SK-N-SH (cell line): ENCODE measurements at places on chromosomes 16 and 17.
A peak's percentile ranks its signal among the peaks of the same experiment; 100 is the strongest.

- DNase-seq, result peak; percentile 58
These were observed 34.0 kb downstream of the PGS1 start for GRCh38 chr17:78412403-78412802.

DNA sequence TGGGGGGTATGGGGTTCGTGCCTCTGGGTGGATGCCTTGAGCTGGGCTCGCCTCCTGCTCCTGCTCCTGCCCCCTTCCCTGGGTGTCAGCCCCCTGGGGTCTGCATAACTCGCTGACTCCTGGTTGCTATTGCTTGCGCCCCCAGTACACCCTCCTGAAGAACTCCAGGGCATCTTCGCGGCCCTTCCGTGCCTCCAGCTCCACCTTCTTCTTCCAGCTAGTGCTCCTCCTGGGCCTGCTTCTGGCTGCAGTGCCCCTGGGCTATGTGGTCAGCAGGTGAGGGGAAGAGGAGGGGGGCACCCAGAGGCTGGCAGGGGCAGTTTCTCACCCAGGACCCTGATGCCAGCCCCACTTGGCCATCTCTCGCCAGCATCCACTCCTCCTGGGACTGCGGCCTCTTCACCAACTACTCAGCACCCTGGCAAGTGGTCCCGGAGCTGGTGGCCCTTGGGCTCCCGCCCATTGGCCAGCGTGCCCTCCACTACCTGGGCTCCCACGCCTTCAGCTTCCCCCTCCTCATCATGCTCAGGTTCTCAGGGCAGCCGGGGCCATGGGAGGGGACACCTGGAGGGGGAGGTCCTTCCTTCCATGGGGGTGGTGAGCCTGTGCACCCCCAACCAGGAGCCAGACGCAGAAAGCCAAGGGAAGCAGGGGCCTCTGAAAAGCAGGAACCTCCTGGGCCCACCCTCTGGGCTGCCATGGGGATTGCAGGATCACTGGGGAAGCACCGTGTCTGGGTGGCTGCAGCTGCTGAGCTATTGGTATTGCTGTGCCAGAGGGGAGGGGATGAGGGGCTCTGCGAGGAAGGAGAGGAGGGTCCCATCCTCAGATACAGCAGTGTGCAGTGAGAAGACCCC is 7.8 kb upstream of the C17orf99 start:
- no peak for DNase-seq

DNA sequence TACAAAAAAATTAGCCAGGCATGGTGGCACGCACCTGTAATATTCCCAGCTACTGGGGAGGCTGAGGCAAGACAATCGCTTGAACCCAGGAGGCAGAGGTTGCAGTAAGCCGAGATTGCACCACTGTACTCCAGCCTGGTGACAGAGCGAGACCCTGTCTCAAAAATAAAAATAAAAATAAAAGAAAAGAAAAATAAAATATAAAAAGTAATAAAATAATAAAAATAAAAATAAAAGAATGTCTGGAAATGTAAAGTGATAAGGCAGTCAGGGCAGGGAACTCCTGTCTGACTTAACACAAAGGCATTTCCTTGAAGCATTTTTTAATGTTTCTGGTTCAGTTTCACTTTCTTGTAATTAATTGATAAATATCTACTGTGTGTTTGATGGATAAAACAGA is 34.7 kb upstream of the DNAJA2 start:
- no peak for DNase-seq

DNA sequence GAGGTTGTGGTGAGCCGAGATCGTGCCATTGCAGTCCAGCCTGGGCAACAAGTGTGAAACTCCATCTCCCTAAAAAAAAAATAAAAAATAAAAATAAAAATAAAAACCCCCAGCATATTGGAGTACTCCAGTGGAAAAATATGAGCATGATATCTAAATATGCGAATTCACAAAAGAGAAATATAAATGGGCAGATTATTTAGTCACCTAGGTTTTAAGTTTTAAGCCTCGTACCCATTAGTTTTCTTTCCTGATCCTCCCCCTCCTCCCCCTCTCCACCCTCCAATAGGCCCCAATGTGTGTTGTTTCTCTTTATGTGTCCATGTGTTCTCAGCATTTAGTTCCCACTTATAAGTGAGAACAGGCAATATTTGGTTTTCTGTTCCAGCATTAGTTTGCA is 62.3 kb downstream of the GP2 start:
- no peak for DNase-seq

- no peak for DNase-seq
These were observed 5.7 kb downstream of the POLR3E start for GRCh38 chr16:22302776-22303363.

DNA sequence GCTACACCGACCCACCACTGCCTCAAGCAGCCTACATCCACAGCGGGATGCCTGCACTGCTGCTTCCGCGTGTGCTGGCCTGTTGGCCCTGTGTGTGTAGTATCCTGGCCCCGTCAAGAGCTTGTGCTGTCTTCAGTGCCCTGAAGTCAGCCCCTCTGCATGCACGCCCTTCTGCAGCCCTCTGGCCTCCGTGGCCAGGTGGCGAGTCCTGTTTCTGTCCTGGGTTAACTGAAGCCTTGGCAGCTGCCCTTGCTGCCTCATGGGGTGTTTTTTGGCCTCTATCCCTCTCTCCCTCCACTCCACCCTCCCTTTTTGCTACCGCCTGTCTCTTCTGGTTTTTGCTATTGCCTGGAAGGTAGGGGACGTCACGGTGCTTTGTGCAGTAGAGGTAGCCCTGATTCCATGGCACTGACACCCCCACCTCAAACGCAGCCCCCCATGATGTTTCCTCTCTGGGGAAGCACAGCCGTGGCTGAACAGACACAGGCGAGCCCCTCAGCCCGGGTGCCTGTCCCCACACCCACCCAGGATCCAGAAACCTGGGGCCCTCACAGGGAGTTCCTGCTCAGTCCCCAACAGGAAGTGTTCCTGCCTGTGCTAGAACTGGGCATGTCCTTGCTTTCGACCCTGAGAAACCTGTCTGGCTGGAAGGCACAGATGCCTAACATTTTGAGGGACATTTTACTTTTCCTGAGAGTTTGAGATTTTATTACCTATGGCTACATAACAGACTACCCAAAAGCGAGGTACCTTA is 18.8 kb upstream of the AMZ2 start:
- DNase-seq, result no peak

GRCh38 chr17:81398176-81398831 is 3.0 kb downstream of the BAHCC1 start:
- DNase-seq, result peak; percentile 68

GRCh38 chr17:68501074-68501473 is 11.2 kb upstream of the PRKAR1A start:
- no peak for DNase-seq

DNA sequence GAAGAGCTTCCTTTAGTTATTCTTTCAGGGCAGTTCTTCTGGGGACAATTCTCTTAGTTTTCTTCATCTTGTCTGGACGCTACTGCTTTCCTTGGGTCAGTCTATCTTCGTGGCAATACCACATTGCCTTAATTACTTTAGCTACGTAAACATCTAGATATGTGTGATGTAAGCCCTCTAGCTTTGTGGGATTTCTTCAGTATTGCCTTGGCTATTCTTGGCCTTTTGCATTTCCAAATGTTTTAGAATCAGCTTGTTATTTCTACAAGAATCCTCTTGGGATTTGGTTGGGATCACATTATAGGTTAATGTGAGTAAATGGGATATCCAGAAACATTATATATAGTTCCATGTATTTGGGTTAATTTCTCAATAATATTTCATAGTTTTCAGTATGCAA is 9.0 kb upstream of the ST6GALNAC2 start:
- DNase-seq, result no peak

DNA sequence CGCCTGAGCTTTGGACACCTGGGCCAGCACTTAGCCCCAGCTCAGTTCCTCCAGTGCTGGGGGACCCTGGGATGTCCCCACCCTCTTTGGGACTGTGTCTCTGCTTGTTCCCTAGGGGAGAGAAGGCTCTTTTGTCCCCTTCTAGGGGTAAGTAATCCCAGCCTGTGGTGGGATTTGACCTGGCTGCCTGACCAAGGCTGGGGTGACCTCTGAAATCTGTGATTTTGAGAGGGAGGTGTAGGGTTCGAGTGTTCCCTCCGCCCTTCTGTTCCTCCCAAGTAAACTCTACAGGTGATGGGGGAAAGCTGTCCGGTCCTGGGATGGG is 593 bp downstream of the TMEM92 start:
- no peak for DNase-seq

GRCh38 chr17:48037036-48037837 is at the start of gene COPZ2:
COPZ2 (minus strand) TSS chr17:48037797; CDS start chr17:48037777, 20 bp downstream.
- peak; percentile 85 for DNase-seq

DNA sequence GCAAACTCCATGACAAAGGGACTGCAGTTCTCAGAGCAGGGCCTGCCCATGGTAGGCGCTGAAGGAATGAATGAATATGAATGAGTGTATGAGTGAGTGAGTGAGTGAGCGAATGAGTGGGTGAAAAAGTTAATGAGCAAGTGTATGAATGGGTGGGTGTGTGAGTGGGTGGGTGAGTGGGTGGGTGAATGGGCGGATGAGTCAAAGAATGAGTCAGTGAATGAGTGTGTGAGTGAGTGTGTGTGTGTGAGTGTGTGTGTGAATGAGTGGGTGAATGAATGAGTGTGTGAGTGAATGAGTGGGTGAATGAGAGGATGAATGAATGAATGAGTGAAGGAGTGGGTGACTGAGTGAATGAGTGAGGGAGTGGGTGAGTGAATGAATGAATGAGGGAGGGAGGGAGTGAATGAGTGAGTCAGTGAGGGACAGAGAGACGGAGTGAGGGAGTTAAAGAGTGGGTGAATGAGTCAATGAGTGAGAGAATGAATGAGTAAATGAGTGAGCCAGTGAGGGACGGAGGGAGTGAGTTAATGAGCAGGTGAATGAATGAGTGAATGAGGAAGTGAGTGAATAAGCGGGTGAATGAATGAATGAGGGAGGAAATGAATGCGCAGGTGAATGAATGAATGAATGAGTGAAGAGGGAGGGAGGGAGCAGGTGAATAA is 11.1 kb upstream of the CHMP6 start:
- DNase-seq, result no peak

- no peak for DNase-seq
These were observed 5.6 kb upstream of the CDK5R1 start for GRCh38 chr17:32481193-32481592.

DNA sequence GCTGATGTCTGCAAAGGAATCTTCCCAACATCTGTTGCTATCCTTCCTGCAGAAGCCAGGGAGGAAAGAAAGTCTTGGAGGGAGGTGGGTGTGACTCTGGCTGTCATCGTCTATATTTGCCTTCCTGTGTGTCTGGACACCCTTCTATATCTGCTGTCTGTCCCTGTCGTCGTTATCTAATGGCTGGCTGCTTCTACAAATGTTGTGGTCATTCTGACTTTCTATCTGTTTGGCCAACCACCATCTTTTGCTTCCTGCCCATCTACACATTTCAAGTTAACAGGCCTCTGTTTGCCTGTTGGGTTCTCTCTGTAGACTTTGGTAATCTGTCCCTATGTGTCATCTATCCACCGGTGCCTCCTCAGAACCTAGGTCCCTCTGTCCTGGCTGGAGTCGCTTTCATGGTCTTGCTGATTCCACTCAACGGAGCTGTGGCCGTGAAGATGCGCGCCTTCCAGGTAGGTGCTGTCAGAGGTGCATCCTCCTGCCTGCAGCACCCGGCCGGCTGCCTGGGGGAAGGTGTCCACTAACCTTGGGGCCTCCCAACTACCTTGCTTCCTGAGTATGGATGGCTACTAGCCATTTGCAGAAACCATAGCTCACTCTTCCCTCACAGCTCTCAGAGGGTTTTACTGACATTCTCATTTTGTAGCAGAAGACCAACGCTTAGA is 30.2 kb downstream of the ABCC3 start:
- DNase-seq, result no peak

GRCh38 chr17:37312137-37312923 is 63.5 kb upstream of the C17orf78 start:
- no peak for DNase-seq

GRCh38 chr16:17275076-17276009 is 195.4 kb downstream of the XYLT1 start:
- no peak for DNase-seq

- DNase-seq, result no peak
These were observed 165.4 kb downstream of the AIPL1 start for GRCh38 chr17:6269478-6269877.

DNA sequence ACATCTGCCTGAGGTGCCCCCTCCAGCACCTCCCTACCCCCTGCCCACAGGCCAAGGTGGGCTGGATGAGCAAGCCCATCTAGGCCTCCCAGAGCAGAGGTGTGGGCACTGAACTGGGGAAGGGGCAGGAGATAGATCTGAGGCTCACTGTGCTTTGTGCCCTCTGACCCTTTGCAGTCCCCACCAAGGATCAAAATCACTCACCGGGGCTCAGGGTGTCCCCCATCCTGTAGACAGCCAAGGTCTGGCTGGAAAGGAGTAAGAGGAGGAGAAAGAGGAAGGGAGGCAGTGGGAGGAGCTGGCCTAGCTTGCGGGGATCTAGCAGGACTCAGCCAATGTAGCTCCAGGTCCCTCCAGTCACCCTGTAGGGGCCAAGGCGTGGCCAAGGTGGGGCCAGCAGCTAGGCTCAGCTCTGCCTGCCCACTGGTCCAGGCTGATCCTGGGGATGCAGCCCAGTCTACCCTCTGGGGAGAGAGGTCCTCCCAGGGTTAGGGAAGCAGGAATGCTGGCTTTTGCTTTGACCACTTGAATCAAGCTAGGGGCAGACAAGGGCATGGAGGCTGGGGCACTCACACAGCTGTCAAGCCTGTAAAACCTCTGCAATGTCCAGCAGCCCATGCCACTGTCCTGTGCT is 1.8 kb downstream of the SLC12A4 start:
- DNase-seq, result no peak

DNA sequence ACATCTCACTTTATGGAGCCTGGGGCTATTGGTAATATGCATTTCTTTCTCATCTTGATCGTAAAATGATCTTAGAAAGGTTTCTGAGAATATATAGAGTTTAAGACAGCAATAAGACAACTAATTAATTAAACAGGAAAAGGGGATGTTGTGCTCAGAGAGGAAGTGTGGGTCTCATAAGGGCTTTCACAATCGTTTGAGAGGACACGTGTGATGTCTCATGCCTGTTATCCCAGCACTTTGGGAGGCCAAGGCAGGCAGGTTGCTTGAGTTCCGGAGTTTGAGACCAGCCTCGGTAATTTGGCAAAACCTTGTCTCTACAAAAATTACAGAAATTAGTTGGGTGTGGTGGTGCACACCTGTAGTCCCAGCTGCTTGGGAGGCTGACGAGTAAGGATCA is 295.6 kb downstream of the WWOX start:
- DNase-seq, result no peak

GRCh38 chr17:38469875-38470274 is 41.6 kb downstream of the ARHGAP23 start:
- no peak for DNase-seq

DNA sequence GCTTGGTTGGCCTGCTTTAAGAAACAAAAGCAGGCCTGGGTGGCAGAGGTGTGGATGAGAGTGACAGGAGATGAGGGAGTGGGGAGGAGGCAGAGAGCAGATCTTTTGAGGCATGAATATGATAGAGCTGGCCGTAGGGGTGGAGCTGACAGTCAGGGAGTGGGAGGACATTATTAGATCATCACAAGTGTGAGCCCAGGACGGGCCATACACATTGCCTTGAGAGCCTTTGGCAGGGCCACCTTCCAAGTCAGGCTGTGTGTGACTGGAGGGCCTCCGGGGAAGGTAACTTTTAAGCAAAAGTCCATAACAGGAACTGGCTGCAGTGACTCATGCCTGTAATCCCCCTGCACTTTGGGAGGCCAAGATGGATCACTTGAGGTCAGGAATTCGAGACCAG is 26.3 kb downstream of the GINS3 start:
- no peak for DNase-seq

- DNase-seq, result peak; percentile 54
These were observed 717 bp upstream of the CNP start for GRCh38 chr17:41965694-41966462.
